ENCODE measurements at places on chromosomes 12 and 14.

DNA sequence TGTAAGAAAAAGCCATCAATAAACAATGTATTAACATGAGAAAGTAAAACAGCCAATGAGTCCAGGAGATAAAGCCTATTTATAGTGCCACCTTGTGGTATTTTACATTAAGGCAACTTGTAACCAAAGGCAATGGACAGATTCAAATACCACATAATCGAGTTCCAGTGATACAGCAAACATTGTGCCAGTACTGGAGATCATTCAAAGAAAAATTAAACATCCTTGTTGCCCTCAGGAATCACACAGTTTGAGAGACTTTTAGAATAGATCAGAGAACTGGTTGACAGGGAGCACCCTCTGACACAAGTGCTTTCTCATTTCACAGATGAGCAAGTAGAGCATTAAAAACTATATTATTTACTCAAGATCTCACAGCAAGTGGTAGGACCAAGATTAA, 98.1 kb downstream of the DDHD1 start:
- DNase-seq = peak; percentile 15

- no peak for DNase-seq
Measured at GRCh38 chr14:50008974-50009373, 107.4 kb downstream of the VCPKMT start.

- no peak for DNase-seq
Measured at GRCh38 chr14:34018564-34019244, 67.8 kb upstream of the EGLN3 start.

- no peak for DNase-seq
Measured at GRCh38 chr12:10994307-10994706, 3.8 kb downstream of the TAS2R20 start.

- DNase-seq = no peak
Measured at GRCh38 chr12:39613525-39613924, 6.1 kb downstream of the ABCD2 start.

GRCh38 chr12:96383991-96384390, 16.2 kb downstream of the CDK17 start:
- no peak for DNase-seq

DNA sequence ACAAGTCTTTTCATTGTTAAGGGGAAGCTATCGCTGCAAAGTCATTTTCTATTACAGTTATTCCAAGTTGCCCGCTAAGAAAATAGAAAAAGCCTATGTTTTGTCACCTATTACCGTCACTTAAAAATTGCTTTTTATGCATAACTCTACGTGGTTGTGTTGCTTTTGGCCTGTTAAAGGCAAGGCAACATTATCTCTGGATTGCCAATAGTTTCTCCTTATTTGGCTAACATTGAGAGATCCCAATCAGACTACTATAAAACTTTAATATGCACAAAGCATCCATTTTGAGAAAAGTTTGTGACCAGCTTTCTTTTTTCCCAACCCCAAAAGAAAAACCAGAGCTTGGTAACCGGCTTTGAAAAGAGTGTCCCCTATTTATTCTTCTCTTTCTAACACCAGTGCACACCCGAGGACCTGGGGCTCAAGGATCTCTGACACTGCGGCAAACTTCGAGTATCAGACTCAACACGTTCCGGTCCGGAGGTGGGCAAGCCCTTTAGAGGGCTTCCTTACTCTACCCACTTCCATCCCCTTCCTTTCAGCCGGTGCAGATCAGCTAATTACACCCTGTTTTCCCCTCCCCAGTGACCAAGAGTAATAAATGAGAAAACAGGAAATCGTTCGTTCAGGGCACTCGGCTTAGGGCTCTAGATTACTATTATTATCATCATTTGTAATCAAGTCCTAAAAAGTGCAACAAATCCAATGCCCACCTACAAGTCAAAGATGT, 1.2 kb downstream of the PPP1R12A start:
- DNase-seq = peak; percentile 55

DNA sequence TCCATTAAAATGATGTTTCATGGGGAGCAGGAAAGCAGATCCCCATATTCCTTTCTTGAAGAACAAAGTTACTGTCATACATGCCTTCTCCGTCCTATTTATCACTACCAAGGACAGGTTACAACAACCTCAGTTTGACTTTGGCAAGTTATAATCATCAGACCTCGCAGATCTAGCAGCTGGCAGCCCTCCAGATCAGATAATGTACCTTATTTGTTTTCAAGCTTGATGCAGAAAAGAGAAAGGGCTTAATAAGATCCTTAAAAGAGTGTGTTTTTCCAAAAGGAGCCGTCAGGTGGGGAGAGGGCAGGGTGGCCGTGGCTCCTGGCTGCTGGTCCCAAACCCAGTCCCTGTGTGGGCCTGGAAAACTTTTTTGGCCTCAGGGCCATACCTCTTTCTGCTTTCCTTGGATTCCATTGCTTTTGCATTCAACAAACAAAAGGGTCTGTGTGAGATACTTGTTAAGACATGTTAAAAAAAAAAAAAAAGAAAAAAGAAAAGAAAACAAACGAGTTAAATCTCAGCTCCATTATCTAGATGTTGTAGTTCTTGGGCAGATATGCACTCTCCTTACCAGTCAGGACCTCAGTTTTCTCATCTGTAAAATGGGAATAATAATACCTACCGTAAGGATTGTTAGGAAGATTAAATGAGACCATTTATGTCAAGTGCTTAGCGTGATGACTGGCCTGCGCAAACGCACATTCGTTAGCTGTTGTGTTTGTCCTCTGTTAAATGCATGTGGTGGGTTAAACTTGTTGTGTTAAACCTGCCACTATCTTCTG, 64.6 kb downstream of the B4GALNT3 start:
- DNase-seq = no peak

- no peak for DNase-seq
Measured at GRCh38 chr14:85438481-85438942, 91.4 kb upstream of the FLRT2 start.

GRCh38 chr14:84108746-84109457, 1421.0 kb upstream of the FLRT2 start:
- DNase-seq = no peak

DNA sequence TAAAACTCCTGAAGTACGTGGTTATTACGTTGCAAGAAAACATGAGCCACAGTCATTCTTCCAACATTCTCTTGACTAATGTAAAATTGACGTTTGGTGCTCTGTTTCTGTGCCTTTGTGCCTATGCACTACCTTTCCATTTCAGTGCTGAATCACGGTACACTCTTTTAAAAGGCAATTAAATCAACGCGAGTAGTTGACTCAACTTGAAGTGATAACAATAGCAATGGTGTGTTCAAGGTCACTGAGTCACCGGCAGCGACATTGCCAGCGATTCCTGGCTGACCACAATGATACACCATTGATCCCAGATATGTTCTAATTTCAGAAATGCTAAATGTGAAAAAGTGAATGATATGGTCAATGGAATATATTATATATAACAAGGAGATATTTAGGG, 17.8 kb downstream of the AK7 start:
- no peak for DNase-seq

DNA sequence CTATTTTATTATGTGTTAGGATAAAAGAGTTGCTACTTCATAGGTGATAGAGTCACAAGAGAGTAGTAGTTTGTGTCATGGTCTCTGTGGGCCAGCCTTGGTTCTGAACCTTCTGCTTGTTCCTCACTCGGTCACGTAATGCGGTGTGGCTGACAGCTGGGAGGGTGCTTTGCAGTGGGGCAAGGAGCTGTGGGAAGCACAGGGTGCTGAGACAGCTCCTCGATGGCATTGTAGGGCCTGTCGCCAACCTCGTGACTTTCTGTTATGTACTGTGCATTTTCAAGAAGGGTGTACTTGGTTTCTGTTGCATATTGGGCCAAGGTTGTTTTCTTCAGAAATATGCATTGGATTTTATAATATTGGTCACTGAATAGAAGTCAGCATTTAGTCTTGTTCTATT, 61.3 kb upstream of the RD3L start:
- no peak for DNase-seq

GRCh38 chr12:107967170-107967569, 161.9 kb upstream of the WSCD2 start:
- DNase-seq = peak; percentile 12

DNA sequence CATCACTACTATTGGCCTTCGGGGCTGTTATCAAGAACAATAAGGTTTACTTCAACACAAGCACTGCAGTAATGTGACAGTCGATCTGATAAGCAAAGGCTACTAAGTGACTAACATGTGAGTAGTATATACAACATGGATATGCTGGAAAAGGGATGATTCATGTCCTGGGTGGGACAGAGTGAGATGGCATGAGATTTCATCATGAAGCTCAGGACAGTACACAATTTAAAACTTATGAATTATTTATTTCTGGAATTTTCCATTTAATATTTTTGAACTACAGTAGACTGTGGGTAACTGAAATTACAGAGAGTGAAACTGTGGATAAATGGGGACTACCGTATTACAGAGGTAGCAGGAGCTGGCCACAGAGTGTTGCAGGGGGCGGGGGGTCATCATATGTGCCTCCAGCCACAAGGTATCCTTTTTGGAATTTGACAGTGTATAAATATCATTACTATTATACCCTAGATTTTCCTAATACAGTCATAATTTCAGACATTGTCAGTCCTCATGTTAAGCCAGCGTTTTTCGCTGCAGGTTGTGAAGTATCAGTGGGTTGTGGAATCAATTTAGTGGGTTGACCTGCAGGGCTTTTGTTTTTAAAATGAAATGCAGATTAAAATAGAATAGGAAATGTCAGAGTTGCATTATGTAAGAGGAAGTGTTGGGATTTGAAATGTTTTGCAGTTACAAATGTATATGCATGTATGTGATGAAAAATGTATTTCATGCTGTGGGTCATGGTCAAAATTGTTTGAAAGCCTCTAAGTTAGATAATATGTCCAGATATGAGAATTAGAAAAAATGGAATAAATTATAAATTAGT, 148.0 kb upstream of the NUDT4 start:
- DNase-seq = no peak

- DNase-seq = no peak
Measured at GRCh38 chr14:48725051-48725734, 861.0 kb downstream of the RPS29 start.

DNA sequence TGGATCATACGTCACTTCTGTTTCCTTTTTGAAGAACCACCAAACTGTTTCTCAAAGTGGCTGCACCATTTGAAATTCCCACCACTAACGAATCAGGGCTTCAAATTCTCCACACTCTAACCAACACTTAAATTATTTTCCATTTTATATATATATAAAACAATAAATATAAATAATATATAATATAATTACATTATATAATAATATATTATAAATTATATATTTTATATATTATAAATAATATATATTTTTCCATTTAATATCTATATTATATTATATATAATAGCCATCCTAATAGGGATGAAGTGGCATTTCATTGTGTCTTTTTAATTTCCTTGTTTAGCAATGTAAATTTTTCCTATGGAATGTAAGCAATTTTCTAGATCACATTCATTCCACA, 24.6 kb upstream of the CIT start:
- DNase-seq = no peak

DNA sequence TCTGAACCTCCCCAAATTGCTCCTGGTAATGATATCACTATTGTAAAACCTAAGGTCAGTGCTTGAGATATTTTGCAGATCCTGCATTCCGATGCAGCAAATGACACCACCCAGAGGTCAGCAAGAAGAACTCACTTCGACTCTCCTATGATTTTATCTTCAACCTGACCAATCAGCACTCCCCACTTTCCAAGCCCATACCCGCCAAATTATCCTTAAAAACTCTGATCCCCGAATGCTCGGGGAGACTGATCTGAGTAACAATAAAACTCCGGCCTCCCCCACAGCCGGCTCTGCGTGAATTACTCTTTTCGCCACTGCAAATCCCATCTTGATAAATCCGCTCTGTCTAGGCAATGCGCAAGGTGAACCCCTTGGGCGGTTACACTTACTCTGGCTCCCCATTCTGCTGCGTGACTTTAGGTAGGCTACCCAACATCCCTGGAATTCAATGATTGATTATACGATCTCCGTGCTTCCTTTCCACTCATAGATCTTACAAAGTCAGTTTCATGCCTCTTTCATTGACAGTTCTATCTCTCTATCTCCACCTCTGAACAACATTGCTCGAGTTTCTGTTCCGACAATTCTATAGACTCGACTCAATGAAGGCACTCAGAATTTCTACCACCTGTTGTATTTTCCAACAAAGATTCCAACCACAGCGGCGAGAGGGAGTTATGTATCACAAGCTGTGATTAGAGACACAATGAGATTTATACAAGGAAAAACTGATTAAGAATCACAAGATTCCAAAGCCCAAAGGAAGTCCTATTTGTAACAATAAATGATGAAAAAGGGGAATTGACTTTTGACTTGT, 939 bp downstream of the NPC2 start:
- no peak for DNase-seq

DNA sequence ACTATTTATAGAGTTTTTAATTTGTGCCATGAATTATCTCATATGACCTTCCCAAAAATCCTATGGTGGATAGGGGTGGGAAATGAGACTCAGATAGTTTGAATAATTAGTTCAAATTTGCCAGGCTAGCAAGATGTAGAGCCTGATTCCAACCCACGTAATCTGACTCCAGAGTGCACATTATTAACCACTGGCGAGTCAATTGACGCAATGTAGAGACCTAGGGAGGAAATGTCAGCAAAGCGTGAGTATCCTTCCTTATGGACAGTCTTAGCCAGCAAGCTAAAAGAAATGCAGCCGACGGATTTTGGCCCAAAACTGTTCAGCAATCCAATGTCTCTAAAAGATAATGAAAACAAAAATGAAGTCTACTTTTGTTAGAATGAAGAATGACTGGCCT, 193.3 kb upstream of the KRR1 start:
- DNase-seq = no peak

GRCh38 chr12:100365411-100365810, 8.5 kb downstream of the SLC17A8 start:
- DNase-seq = no peak

DNA sequence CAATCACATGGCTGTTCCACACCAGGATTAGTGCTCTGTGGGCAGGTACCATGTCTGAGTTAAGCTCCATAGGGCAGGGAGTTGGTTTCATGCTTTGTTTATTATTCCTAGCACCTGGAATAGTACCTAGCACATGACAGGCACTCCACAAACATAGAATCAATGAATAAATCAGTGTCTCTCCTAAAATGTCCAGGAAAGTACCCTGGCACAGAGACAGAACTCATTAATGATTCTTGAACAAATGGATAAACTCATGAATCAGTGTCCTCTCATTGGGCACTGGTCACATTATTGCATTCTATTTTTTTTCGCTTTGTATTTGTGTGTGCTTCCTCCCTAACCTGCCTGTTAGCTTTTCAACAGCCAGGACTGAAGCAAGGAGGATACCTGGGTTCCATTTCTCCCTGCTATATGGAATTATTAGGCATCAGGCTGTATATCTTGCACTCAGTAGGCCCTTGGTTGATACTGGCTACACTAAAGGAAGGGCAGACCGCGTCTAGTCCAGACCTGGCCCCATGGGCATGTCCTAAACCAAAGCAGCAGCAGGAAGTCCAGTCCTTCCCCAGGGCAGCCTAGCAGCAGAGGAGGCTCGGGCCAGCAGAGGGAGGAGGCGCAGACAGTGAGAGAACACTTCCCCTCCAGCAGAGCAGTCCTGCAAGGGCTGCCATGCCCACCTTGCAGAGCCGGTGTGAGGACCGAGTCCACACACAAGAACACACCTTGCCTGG, 18.4 kb downstream of the HDAC7 start:
- no peak for DNase-seq

- DNase-seq = peak; percentile 81
Measured at GRCh38 chr12:6532927-6533652, 1.2 kb upstream of the GAPDH start.

- no peak for DNase-seq
Measured at GRCh38 chr12:118274066-118274465, 98.6 kb downstream of the TAOK3 start.
